ENCODE measurements at places on chromosomes 5 and 9. TPM values are rescaled to one million over a fixed set of nuclear protein-coding genes. Genes with fewer than 3 reads are reported as not detected.

GRCh38 chr5:42878550-42878949 is 66.9 kb upstream of the SELENOP start:
- DNase-seq, result no peak

DNA sequence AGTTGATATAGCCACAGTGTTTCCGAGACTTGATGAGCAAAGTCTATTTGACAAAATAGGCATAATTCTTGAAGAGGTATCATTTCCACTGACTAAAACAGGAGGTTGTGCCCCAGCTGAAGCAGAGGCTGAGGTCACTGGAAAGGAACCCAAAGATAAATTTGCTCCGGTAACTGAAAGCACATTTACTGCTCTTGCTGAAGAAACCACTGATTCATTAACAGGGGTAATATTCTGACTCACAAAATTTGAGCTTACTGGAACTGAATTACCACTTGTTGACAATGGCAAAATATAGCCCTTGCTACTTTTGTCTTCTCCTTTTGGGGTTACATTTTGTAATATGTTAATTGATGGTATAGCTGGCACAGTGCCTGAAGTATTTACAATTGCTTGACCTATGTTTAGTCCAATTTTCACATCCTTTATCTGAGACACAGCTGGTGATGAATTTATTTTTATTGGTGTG is 30.2 kb downstream of the MLANA start:
- no peak for DNase-seq

- DNase-seq, result no peak
Observed at GRCh38 chr9:29078063-29078666, 1504.9 kb upstream of the C9orf72 start.

- DNase-seq, result no peak
Observed at GRCh38 chr5:3827624-3828023, 232.0 kb downstream of the IRX1 start.

DNA sequence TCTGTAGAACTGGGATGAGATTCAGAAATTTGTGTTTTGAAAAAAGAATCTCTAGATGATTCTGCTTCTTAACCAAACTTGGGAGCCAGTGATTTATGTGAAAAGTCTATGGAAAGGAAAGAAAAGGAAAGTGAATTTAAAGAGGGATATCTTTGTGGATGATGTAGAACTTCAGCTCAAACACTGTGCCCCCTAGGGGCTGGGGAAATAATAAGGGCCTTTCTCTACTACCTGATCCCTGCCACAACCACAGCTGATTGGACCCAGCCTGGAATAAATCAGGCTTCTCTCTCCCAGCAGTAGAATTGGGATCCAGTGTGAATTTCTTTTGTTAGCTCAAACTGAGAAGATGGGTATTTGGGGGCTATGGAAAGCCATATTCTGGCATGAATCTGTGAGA is 155.0 kb downstream of the PRELID2 start:
- DNase-seq, result no peak

DNA sequence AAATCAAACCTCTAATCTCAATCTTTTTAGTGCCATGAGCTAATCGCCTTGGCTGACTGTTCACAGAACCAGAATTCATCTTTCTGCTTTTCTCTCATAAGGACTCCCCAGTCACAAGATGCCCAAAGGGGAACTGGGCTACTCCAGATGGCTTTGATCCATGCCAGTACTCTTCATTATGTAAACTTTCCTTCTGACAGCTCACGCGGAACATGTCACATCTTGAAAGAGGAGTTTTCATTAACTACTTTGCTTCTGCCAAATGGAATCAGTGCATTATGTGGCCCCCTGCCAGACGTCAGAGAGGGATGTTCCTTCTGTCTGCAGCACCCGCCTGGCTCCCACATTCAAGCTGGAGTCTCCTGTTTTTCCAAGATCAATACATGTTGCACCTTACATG is 142.1 kb upstream of the NMUR2 start:
- DNase-seq, result no peak

DNA sequence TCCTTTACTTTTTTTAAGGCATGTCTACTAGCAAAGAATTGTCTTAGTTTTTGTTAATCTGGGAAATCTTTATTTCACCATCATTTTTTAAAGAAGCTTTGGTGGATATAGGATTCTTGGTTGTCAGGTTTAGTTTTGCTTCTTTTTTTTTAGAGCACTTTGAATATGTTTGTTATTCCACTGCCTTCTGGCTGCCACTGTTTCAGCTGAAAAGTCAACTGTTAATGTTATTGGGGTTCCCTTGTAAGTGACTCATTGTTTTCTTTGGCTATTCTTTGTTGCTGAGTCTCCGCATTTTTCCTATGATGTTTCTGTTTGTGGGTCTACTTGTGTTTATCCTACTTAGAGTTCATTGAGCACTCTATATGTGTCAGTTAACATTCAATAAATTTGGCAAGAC is 44.4 kb downstream of the PHAX start:
- DNase-seq, result no peak

DNA sequence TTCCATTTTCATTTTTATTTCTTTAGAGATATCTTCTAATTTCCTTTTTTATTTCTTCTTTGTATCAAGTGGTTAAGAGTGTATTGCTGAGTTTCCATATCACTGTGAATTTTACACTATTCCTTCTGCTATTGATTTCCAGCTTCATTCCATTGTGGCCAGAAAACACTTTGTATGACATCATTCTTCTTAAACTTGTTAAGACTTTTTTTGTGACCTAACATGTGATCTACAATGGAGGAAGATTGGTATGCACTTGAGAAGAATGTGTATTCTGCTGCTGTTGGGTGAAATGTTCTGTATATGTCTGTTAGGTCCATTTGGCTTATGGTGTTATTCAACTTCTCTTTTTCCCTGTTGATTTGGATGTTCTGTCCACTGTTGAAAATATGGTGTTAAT is 274.2 kb upstream of the PUM3 start:
- DNase-seq, result no peak

- no peak for DNase-seq
Observed at GRCh38 chr5:107919969-107920368, 249.2 kb upstream of the EFNA5 start.

DNA sequence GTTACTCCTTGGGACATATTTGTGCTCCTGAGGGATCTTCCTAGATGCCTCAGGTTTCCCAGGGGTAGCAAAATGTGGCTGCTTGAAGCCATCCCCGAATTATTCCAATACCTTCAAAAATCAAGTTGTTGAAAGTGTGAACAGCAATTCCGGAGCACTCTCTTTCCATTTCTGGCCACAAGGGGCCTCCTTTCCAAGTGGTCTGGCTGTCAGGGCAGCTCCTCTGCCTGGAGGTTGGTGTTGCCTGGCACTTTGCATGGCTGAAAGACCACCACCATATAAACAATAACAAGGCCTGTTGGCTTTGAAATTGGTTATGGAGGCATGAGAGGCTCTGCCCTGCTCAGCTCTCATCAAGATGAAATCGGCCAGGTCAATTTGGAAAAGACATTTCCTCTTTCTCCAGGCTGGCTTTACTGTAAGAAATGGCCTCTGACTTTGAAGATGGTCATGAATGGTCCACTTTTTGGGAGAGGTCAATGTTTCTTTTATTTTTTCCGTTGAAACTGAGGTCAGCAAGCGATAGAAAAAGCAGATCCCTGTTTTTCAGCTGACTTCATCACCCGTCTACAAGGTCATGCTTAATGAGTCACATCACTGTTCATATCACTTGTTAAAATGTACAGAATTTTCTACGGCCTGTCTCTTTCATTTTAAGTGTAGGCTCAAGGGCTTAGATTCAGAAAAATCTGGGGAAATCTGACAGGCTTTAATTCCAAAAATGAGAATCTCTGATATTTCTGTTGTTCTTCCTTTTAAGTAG is 481.1 kb upstream of the ZNF608 start:
- DNase-seq, result no peak

- no peak for DNase-seq
Observed at GRCh38 chr9:8926461-8926860, 1126.9 kb upstream of the DMAC1 start.

DNA sequence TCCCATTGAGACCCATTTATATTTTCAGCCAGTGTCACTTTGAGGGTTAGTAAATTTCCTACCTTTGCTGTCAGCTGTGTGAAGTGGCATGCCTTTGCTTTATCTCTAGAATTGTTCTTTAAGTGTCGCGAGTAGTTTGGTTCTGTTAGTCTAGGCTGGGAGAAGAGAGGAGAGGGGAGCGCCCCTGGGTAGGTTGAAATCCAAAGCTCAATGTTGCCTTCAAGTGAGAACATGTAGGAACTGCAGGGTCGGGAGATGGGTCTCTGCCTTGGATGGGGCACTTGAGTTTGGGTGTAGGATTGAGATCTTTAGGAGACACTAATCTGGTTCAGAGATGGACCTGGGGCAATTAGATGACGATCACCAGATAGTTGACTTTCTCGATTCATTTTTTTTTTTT is 46.3 kb downstream of the STC2 start:
- DNase-seq, result no peak

- no peak for DNase-seq
Observed at GRCh38 chr5:167177736-167178135, 1113.7 kb upstream of the WWC1 start.

DNA sequence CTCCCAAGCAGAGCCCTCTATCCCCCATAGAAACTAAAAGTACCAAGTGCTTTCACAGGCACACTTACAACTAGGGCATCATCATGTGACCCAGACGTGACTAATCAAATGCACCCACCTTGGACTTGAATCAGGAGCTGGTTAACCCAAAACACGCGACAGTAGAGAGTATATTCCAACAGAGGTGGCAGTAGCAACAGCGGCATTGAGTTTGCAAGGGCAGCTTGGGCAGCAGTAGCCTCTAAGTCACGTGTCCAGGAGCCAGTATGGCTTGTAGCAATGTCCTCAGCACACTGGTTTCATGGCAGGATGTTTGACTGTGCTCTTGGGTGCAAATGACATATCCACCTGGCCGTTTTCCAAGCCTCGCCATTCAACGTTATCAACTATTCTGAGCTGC is 73.4 kb upstream of the DNAH5 start:
- DNase-seq, result no peak

- no peak for DNase-seq
Observed at GRCh38 chr9:5269249-5269715, 35.2 kb downstream of the RLN2 start.

PHYKPL gene
- 107 TPM for total RNA-seq

C9 gene
- not detected for total RNA-seq

ARL14EPL gene
- not detected for total RNA-seq

PCDHA10 gene
- not detected for total RNA-seq

SPATA31A1 gene
- not detected for total RNA-seq

Data from T-helper 17 cell (primary cell).